ENCODE measurements at places on chromosomes 11 and 22. TPM values are rescaled to one million over a fixed set of nuclear protein-coding genes. Genes with fewer than 3 reads are reported as not detected.

DNA sequence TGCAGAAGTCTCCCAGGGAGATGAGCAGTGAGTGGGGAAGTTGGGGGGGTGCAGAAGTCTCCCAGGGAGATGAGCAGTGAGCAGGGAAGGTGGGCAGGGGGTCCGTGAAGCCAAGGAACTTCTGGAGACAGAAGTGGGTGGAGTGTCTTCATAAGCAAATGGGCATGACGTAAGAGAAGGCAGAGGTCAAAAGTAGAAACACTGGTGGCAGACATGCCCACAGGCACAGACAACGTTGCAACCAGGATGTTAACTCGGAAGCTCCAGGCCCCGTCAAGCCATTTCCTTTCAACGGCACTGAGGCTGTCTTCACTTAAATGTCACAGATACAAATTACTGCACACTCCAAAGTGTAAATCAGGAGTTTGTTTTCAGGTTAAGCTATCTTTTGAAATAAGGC is 186.1 kb downstream of the SHANK2 start:
- no peak overlapping the region for H3K27ac ChIP-seq
- no peaks in the 10 kb centered on the region for H3K27me3 ChIP-seq
- no peak overlapping the region for H3K4me3 ChIP-seq

Gene NTM
- 1.4 TPM for total RNA-seq

Gene C11orf71
- 10.2 TPM for total RNA-seq

Gene JAML
- total RNA-seq, result 14.9 TPM

Gene ACRV1
- total RNA-seq, result not detected

Measured in Peyer's patch (tissue), 4 donors.